Hippocampal formation (tissue), 2 donors: ENCODE measurements at places on chromosomes 7 and 10.

DNA sequence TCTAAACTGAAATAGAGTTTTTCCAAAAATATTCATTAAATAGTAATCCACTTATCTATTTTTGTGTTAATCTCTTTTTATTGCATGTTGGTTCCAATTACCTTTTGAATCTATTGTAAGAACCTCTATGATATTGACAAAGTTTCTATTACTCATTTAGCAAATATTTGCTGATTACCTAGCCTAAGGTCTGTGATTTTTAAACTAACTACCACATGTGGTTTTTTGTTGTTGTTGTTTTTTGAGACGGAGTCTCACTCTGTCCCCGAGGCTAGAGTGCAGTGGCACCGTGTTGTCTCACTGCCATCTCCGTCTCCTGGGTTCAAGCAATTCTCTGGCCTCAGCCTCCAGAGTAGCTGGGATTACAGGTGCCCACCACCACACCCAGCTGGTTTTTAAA lies 2.0 kb upstream of the ASB13 start:
- DNase-seq, result no peak

GRCh38 chr10:51910189-51910588 lies 210.8 kb upstream of the CSTF2T start:
- no peak for DNase-seq

DNA sequence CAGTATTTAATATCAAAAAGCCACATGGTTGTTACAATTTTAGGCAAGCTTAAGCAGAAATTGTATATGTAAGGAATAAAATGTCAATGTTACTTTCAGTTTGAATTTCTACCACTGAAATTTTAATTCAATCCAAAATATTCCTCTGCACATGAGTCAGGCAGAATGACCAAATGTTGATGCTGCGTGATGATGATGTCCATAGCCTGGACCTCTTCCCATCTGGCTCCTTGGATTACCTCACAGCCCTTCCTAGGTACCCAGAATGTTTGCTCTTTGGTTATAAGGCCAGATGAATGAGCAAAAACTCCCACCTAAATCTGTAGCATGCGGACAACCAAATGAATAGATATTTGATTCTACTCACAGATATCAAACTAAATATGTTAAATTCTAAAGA lies 258.3 kb upstream of the IMMP2L start:
- DNase-seq, result no peak

- no peak for DNase-seq
These were observed 17.7 kb upstream of the TPK1 start for GRCh38 chr7:144853542-144853941.

DNA sequence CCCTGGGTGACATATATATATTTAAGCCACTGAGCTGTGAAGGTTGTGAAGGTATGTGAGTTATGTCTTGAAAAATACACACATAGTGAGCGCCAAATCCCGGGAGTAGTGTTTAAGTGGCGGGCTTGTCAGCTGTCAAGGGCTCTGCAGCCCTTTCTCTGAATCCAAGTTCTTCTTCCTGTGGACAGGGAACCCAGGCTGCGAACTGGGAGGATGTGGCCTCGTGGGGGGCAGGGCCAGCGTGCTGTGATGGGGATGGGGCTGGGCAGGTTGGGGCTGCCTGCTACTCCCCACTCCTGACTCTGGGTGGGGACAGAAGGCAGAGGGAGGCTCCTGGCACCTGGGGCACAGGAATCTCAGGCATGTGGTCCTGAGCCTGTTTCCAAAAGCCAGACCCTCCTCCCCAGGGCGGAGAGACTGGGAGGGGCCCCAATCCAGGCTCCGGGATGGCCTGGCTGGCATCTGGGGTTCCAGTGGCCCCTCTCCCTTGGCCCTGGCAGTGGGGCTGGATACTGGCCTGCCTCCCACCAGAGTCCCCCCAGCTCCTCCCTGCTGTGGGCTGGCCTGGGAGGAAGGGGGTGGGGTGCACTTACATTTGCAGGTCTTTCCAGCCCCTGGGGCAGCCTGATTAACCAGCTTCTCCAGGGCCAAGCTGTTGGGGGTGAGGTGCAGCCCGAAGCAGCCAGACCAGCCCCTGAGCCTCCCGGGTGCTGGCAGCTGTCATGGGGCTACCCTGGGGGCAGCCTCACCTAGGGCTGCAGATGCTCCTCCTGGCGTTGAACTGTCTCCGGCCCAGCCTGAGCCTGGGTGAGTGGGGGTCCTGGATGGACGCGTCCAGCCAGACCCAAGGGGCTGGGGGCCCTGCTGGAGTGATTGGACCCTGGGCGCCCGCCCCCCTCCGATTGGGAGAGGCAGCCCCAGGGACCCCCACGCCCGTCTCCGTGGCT lies at the start of gene UPK3B:
Gene UPK3B (plus strand): TSS at position 622 of the 947 bp plus-strand sequence. CDS start 101 bp downstream, at position 723.
- DNase-seq, result no peak
